CD4-positive, alpha-beta T cell treated with Interleukin-10 for 1 hour (primary cell): ENCODE measurements at places on chromosomes 13 and 19.
A peak's percentile ranks its signal among the peaks of the same experiment; 100 is the strongest.

DNA sequence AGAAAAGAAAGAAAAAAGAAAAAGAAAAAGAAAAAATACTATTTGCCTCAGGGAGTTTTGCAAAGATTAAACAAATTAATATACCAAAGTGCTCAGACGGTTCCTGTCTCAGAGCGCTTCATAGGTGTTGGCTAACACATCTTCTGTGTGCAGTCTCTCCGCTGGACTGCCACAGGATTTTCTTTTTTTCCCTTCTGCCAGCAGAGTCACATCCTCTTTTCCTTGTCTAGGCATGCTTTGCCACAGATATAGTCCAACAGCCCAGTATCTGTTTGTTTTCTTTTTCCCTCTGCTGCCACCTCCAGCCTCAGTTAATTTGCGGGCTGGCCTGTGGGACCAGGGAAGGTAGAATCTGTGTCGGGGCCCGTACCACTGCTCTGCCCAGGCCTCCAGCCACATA is 3.4 kb upstream of the URAD start:
- DNase-seq: no peak

DNA sequence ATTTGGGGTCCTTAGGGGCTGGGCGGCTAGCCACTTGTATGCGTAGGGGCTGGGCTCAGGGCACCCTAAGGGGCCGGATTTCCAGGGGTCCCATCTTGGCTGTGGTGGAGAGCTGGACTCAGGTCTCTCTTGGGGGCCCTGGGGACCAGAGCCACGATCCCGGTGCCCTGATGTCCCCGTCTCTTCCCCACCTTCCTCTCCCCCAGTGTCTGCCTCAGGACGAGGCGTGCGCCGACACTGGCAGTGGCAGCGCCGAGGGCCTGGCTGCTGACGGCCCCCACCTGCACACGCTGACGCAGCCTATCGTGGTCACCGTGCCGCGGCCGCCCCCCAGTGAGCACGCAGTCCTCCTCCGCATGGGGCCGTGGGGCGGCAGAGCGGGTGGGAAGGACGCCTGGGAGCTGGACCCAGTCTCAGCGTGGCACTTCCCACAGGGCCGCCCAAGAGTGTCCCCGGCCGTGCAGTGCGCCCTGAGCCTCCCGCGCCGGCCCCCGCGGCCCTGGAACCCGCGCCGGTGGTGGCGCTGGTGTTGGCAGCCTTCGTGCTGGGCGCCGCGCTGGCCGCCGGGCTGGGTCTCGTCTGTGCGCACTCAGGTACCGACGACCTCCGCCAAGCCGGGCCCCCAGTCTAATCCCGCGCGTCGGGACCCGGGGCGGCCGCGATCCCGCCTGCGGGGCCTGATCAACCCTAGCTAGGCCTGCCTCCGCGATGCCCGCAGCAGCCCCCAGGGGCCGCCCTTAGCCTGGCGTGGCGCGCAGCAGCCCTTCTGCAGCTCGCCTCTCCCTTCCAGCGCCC is 2.7 kb upstream of the SNAPC2 start:
- peak; percentile 65 for DNase-seq

- DNase-seq: no peak
These were observed 3.9 kb downstream of the WDR18 start for GRCh38 chr19:988081-988480.

DNA sequence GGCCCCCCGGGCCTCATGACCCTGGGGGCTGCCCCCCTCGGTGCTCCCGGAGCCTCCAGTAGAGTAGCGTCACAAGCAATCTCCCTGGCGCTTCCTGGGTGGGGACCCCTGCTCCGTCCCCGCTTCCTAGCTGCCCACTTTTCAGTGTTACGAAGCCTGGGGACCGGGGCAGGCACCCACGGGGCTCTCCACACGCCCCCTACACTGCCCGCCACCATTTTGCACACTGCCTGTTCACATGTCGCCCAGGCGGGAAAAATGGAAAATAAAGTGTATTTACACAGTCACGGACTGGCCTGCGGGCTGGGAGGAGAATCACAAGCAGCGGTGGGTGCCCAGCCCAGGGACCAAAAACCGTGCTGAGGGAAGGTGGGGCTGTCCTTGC is 9.5 kb downstream of the PRR36 start:
- DNase-seq: no peak

DNA sequence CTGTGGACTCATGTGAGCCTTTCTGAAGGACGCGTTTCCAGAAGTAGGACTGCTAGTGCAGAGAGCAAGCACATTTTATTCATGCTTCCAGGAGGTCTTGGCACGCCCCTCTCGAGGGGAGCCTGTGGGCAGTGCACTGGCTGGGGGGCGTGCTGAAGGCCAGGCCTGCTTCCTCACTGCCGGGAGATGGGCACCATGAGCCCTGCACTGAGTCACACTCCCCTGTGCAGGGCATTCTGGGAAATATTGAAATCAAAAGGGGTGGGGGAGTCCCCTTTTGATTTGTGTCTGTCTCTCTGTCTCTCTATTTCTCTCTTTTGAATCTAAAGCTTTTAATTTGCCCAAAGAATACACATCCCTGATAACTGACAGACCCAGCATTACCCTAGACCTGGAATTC is 34.0 kb downstream of the DPF1 start:
- no peak for DNase-seq

GRCh38 chr19:54100561-54100960 is at the start of gene OSCAR:
Gene OSCAR (minus strand): TSS chr19:54100803. CDS start chr19:54100792, 11 bp downstream.
- no peak for DNase-seq

GRCh38 chr19:13150931-13151604 is 857 bp downstream of the IER2 start:
- DNase-seq: no peak

DNA sequence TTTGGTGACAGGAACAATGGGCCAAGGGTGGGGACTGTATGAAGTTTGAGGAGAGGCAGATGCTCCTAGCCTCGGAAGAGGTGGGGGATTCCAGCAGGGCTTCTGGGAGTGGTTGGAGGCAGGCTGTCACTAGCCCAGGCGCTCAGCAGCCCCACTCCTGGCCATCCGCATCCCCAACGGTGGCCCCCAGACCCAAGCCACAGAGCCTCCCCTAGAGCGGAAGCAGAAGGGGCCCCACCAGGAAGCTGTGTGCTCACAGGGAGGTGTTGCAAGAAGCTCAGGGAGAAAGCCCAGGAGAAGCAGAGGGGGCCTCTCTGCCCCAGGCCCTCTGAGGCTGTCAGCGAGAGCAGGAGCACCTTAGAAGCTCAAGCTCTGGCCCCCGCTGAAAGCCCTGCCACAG is 8.3 kb downstream of the PRAM1 start:
- DNase-seq: no peak

- DNase-seq: no peak
These were observed 20.1 kb downstream of the GPATCH1 start for GRCh38 chr19:33100894-33101644.

DNA sequence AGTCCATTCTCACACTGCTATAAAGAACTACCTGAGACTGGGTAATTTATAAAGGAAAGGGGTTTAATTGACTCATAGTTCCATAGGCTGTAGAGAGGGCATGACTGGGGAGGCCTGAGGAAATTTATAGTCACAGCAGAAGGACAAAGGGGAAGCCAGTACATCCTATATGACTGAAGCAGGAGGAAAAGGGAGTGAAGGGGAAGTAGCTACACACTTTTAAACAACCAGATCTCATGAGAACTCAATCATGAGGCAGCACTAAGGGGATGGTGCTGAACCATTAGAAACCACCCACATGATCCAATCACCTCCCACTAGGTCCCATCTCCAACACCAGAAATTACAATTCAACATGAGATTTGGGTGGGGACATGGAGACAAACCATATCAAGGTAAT is 209.1 kb downstream of the DIAPH3 start:
- no peak for DNase-seq

GRCh38 chr13:31982124-31982523 is 49.5 kb upstream of the FRY start:
- no peak for DNase-seq

- DNase-seq: no peak
These were observed 175.5 kb downstream of the COL4A1 start for GRCh38 chr13:110131424-110131823.

GRCh38 chr13:84662491-84662890 is 780.2 kb upstream of the SLITRK1 start:
- no peak for DNase-seq

DNA sequence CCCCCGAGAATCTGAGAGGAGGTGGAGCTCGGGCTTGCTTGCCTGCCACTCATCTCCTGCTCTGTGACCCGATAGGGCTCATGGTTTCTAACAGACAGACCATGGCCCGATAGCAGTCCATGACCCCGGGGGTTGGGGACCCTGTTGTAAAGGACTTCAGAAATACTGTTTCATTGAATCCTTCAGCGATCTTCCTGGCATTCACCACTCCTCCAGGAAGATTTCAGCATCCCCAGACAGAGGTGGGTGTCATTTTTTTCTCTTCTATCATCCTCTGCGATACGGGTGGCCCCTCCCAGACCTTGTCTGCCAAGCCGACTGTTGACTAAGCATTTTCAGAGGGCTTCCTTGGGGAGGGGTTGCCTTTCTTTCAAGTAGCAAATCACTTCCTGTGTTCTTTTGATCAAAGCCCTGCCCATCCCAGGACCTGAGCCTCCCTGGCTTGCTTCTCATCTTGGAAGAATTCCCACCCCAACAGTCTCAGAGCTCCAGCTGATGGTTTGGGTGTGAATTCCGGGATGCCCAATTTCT is 1.7 kb downstream of the MYO1F start:
- DNase-seq: peak; percentile 72

- no peak for DNase-seq
These were observed 164.5 kb downstream of the TEX29 start for GRCh38 chr13:111484959-111485358.

DNA sequence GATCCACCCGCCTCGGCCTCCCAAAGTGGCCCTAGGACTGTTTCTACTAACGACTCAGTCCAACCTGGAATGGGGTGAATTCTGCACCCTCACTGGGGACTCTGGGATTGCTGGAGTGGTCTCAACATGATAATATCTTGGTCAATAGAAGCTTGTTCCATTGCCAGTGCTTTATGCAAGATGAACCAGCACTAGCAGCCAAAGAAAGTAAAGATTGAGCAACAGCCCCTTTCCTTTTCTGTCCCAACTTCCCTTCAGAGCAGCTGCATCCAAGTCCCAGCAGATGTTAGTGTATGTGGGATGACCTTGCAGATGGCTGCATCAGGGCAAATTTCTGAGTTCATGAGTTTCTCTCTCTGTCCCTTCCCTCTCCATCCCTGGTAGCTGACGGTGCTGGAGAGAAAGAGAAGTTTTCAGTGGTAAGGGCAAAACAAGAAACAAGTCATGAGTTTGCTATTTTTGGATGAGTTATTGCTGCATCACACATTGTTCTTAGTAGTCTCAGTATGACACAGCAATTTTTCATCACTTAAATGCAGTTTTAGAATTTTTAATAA is 183.6 kb upstream of the EDNRB start:
- DNase-seq: no peak

DNA sequence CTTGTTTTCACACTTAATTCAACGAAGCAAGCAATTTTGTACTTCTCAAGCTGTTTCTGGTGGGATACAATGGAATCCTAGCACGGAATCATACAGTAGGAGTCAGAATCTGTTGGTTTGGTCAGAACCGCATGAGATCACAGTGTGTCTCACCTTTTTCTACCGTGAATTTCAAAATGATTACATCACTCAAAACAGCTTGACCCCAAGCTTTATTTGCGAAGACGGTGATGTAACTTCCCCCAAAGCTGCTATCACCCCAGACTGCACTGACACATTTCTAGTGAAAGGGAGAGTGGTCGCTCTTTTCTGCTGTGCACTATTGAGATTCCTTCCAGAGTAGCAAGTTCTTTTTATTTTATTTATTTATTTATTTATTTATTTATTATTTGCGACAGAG is 9.6 kb downstream of the C19orf18 start:
- no peak for DNase-seq

GRCh38 chr13:106143930-106144709 is 391.3 kb downstream of the EFNB2 start:
- no peak for DNase-seq

GRCh38 chr19:18995804-18996241 is 37.5 kb downstream of the SUGP2 start:
- DNase-seq: peak; percentile 19

DNA sequence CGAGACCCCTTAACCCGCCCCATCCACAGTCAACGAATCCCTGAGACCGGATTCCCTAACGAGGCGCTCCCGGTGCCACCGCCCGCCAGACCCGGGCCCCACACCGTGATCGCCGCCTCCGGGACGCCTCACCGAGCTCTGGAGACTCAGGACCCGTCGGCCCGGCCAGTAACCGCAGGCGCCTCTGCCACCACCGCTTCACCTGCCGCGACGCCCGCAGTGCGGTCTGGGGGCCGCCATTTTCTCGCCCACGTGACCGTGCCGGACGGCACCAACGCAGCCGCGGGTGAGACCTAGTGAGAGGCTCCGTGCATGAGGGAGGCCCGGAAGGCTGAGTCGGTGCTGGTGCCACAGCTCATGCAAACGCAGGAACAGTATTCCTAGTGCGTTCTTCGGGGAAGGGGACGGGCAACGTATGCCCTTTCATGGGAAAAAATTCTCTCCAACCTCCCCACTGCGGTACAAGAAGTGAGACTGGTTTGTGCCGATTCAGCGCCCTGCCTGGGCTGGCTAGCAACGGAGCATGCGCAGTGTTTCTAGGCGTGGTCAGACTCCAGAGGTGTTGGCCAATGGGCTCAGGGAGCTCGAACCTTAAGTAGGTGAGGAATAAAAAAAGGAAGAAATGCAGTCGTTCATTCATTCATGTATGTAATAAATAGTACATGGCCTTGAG is at the start of gene DOHH:
Gene DOHH, minus strand, starts transcription at position 246 of the 673 bp plus-strand sequence. CDS start 3,860 bp downstream, outside the sequence.
- peak; percentile 97 for DNase-seq

DNA sequence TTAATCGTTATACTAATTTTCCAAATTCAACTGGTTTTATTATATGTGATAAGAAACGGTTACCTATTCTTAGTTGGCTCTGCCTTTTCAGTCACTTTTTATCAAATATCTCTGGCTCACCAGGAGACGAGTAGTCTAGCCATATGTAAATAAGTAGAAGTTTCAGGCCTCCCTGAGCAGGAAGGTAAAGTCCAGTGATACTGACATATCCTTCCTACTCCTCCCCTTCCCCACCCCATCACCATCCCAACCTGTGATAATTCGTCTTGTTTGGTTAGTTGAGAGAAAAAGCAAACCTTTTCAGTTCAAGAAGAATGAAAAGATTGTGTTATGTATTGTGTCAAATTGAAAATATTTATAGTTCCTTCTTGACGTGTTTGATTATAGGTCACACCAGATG is 53.9 kb downstream of the TM9SF2 start:
- no peak for DNase-seq

GRCh38 chr13:46134961-46135522 is 30.2 kb upstream of the CPB2 start:
- DNase-seq: no peak

GRCh38 chr13:101305981-101306411 is 110.3 kb downstream of the NALCN start:
- no peak for DNase-seq

GRCh38 chr13:105377452-105377851 is 1158.0 kb downstream of the EFNB2 start:
- DNase-seq: no peak
